ENCODE measurements at places on chromosomes 6 and 20.

DNA sequence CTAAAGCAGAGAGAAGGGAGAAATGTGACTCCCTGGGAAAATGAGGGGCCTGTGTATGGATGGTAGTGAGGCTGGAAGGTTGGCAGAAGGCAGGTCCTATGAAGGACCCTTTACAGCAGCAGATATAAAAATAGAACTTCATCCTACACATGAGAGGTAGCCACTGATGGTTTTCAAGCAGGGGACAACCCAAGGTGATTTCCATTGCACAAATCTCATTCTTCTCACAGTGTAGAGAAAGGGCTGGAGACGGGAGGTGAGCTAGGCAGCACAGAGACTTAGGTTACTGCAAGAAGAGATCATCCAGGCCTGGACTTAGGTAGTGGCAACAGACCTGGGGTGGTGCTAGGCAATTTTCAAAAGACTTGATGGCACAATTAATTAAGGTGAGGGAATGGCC lies 30.7 kb downstream of the TRAM2 start:
- no peak for DNase-seq

DNA sequence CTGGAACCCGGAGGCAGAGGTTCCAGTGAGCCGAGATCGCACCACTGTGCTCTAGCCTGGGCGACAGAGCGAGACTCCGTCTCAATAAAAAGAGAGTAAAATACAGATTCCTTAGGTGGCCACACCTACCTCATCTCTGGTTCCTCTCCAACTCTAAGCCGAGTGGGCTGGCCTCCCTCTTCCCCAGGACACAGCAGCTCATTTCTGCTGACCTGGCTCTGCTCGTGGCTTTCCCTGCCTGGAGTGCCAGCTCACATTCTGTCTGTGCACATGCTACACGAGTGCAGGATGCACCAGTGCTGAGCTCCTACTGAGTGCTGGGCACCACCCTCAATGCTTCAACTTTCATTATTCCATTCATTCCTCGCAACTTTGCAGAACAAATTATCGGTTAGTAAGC lies 28.8 kb downstream of the EFCAB8 start:
- DNase-seq: no peak

GRCh38 chr6:38112181-38112580 lies 292.7 kb downstream of the ZFAND3 start:
- no peak for DNase-seq

- peak; percentile 55 for DNase-seq
Observed at GRCh38 chr20:63361519-63362435, 628 bp upstream of the CHRNA4 start.

DNA sequence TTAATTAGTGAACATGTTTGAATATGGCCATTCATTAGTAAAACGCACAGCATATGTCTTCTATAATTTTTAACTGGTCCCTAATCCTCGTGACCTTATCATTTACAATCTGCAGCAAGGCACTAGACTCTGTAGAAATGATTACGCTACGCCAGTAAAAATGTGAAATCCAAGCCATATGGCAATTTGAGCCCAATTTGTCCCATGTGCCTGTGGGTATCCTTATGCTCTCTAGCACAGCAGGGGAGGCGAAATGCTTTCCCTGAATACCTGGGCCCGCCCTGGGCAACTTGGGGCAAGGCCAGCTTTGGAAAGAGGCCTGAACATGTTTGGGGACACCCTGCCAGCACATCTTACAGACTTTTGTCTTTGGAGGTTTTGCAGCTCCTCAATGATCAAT lies 122.7 kb upstream of the AGPAT4 start:
- no peak for DNase-seq

DNA sequence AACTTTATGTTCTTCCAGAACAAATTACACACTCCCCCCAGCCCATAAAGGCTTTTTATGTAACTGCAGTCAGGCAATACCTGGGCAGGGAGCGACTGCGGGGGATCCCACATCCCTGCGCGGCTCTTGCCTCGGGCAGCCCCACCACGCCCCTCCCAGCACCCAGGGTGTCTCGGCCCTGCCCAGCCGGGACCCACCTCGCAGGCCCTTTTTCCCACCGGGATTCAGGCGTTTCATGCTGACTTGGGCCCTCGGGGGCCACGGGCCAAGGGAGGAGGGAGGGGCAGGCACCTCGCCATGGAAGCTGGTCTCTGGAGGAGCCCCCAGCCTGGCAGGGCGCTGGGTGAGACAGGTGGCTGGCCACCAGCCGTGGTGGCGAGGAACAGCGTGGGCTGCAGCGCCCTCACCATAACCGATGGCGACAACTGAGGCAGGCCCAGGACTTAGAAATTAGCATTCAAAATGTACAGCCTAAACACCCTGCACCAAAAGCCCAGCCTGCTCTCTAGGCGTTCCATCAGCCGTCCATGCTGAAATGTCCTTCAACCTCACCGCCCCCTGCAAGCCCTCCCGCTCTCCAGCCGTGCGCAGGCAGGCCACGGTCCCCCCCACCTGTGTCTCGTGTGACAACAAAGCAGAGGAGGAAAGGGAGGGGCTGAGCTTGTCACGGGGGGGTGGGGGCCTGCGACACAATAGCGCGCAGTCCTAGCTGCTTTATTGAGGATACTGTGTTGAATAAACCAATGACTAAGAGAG lies 15.1 kb upstream of the FOXC1 start:
- no peak for DNase-seq

- no peak for DNase-seq
Observed at GRCh38 chr6:136312975-136313374, 23.3 kb upstream of the BCLAF1 start.

DNA sequence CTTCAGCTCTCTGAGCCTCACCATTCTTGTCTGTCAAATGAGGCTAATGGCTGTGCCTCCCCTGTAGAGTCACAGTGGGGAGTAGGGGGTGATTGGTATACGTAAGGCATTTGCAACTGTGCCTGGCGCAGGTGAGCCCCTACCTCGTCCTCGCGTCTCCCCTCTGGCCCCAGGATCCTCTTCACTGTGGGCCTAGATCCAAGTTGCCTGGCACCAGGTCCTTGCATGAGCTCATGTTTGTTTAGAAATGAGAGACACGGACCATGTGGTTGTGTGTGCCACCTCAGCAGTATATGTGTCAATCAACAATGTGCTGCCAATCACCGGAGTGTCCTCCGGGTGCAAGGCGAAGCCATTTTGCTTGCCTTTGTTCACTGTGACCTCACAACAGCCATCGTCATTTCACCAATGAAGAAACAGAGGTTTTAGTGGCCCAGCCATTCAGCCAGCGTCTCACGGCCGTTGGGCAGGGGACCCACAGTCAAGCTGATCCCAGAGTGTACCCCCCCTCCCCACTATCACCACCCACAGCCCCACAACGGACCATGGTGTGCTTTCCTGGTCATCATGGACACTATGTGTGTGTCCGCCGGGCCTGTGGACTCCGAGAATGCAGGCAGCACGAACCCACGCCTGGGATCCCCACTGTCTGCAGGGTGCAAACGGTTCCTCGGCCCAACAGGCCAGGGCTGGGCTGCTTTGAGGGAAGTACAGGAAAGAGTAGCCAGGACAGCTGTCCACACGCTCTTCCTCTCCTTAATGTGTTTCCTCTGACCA lies 35.9 kb upstream of the STX16 start:
- no peak for DNase-seq

GRCh38 chr6:26389349-26389894 lies 6.5 kb downstream of the BTN2A2 start:
- DNase-seq: no peak

Measured in WTC11 (cell line).